ENCODE measurements at places on chromosomes 5 and 9. TPM values are rescaled to one million over a fixed set of nuclear protein-coding genes. Genes with fewer than 3 reads are reported as not detected.
A peak's percentile ranks its signal among the peaks of the same experiment; 100 is the strongest.

- H3K4me1 ChIP-seq, result peaks cover 8% of the 10 kb centered on the region
- no peak overlapping the region for H3K27ac ChIP-seq
- H3K4me3 ChIP-seq, result no peak overlapping the region
Observed at GRCh38 chr5:34627794-34628193, 28.3 kb upstream of the RAI14 start.

DNA sequence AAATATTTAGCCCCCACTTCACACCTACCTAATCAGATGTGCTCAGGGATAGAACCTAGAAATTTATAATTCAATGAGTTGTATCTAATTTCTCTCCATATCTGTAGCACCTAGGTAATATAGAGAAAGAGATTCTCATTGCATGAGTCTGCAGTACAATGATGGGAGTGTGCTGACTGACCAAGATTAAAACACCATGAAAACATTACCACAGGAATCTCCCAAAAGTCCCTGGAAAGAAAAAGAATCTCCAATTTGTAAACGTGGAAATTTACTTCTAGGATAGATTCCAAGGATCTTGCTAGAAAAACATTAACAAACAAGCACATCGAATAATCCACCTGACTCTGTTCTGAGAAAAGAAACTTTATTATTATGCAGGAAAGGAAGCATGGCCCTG, 45.0 kb upstream of the DMRTA1 start:
- H3K4me3 ChIP-seq, result no peak overlapping the region
- H3K27ac ChIP-seq, result no peak overlapping the region
- no peaks in the 10 kb centered on the region for H3K36me3 ChIP-seq
- no peak for DNase-seq
- no peaks in the 10 kb centered on the region for H3K27me3 ChIP-seq

DNA sequence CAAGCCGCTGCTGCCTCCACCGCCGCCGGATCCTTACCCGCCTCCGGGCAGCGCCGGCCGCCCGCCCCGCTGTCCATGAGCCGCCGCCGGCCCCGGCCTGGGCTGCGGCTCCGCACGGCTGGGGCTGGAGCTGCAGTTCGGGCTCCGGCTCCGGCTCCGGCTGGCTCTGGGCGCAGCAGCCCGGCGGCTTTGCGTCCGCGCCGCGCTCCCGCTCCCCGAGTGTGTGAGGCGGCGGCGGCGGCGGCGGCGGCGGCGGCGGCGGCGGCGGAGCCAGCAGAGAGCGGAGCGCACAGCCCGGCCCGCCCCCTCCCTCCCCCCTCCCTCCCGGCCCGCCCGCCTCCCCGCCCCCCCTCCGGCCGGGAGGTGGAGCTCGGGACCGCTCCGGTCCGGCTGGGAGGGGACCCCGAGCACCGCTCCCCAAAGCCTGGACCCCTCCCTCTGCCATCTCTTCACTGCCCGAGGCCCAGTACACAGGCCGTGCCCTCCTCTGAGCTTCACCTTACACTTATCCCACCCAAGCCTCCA, at the start of gene PCDH1:
TSS of gene PCDH1 (minus strand) at position 225 of the 525 bp plus-strand sequence. CDS start at position 77, 148 bp downstream.
- H3K4me3 ChIP-seq, result peak within 1 kb of the TSS; percentile 45
- H3K4me1 ChIP-seq, result peaks cover 4% of the 10 kb centered on the region
- DNase-seq, result peak; percentile 32
- H3K36me3 ChIP-seq, result no peaks in the 10 kb centered on the region

GRCh38 chr5:79395296-79395695, 118.6 kb downstream of the HOMER1 start:
- DNase-seq, result no peak
- no peaks in the 10 kb centered on the region for H3K27me3 ChIP-seq
- H3K36me3 ChIP-seq, result peaks cover 12% of the 10 kb centered on the region
- 0 out of 2 replicates have a peak, but pooled peaks cover 3% of the 10 kb centered on the region for H3K4me1 ChIP-seq

- no peak overlapping the region for H3K27ac ChIP-seq
- no peaks in the 10 kb centered on the region for H3K4me1 ChIP-seq
- no peak for DNase-seq
- H3K36me3 ChIP-seq, result no peaks in the 10 kb centered on the region
- no peaks in the 10 kb centered on the region for H3K27me3 ChIP-seq
- H3K4me3 ChIP-seq, result no peak overlapping the region
Observed at GRCh38 chr5:56402266-56403220, 169.4 kb upstream of the ANKRD55 start.

- no peak for DNase-seq
- H3K4me1 ChIP-seq, result peaks cover 4% of the 10 kb centered on the region
- H3K27me3 ChIP-seq, result no peaks in the 10 kb centered on the region
- H3K36me3 ChIP-seq, result no peaks in the 10 kb centered on the region
- H3K4me3 ChIP-seq, result no peak overlapping the region
Observed at GRCh38 chr9:79395755-79396154, 176.0 kb upstream of the TLE4 start.

- H3K27ac ChIP-seq, result no peak overlapping the region
- H3K27me3 ChIP-seq, result no peaks in the 10 kb centered on the region
- no peak overlapping the region for H3K4me3 ChIP-seq
- peaks cover 64% of the 10 kb centered on the region for H3K36me3 ChIP-seq
Observed at GRCh38 chr5:178149199-178149932, 4.3 kb downstream of the NHP2 start.

The WDR38 gene
- not detected for total RNA-seq

GRCh38 chr5:137665678-137666460, 70.0 kb downstream of the KLHL3 start:
- no peaks in the 10 kb centered on the region for H3K36me3 ChIP-seq
- H3K27ac ChIP-seq, result no peak overlapping the region
- no peaks in the 10 kb centered on the region for H3K4me1 ChIP-seq
- DNase-seq, result no peak
- H3K27me3 ChIP-seq, result peaks cover 8% of the 10 kb centered on the region
- H3K4me3 ChIP-seq, result no peak overlapping the region

GRCh38 chr5:34051374-34051980, 8.5 kb upstream of the C1QTNF3 start:
- H3K4me1 ChIP-seq, result peaks cover 30% of the 10 kb centered on the region
- no peak overlapping the region for H3K27ac ChIP-seq
- H3K4me3 ChIP-seq, result no peak overlapping the region

The GLRA1 gene
- total RNA-seq, result not detected

DNA sequence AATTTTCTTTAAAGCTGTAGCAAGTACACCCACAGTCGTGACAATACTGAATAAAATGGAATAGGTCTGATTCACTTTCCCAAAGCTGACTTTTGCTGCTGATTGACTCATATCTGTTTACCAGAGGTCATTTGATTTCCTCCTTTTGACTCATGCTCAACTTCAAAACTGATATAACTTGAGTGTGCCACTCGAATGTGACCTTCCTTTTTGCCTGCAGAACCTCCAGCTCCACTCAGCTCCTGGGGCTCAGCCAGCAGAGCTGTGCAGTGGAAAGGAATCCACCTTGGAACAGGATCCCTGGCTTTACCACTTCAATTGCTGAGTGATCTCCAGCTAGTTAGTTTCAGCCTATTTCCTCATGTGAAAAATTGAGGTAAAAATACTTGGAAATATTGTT, 84.1 kb downstream of the FEM1C start:
- peaks cover 18% of the 10 kb centered on the region for H3K4me1 ChIP-seq
- H3K27me3 ChIP-seq, result no peaks in the 10 kb centered on the region
- no peak overlapping the region for H3K27ac ChIP-seq
- DNase-seq, result no peak
- H3K36me3 ChIP-seq, result no peaks in the 10 kb centered on the region

- H3K36me3 ChIP-seq, result no peaks in the 10 kb centered on the region
- peak overlapping the region; percentile 24 for H3K27ac ChIP-seq
- DNase-seq, result no peak
Observed at GRCh38 chr5:150600616-150601490, 39.6 kb upstream of the SYNPO start.

- peaks cover 39% of the 10 kb centered on the region for H3K4me1 ChIP-seq
- H3K4me3 ChIP-seq, result peak overlapping the region; percentile 92
- H3K27ac ChIP-seq, result peak overlapping the region; percentile 79
- 0 out of 2 replicates have a peak, but pooled peaks cover 2% of the 10 kb centered on the region for H3K36me3 ChIP-seq
Observed at GRCh38 chr5:139650689-139651042, 2.5 kb downstream of the CXXC5 start.

The TBC1D9B gene
- total RNA-seq, result 33.6 TPM

- H3K27ac ChIP-seq, result no peak overlapping the region
- H3K4me3 ChIP-seq, result no peak overlapping the region
- H3K36me3 ChIP-seq, result no peaks in the 10 kb centered on the region
- H3K4me1 ChIP-seq, result peaks cover 15% of the 10 kb centered on the region
- H3K27me3 ChIP-seq, result no peaks in the 10 kb centered on the region
Observed at GRCh38 chr5:87151547-87151946, 116.1 kb upstream of the RASA1 start.

The RNF14 gene
- total RNA-seq, result 50.5 TPM

GRCh38 chr5:52771343-52772039, 16.2 kb upstream of the ITGA1 start:
- no peak overlapping the region for H3K4me3 ChIP-seq
- no peaks in the 10 kb centered on the region for H3K4me1 ChIP-seq

The SCGB3A2 gene
- total RNA-seq, result not detected

DNA sequence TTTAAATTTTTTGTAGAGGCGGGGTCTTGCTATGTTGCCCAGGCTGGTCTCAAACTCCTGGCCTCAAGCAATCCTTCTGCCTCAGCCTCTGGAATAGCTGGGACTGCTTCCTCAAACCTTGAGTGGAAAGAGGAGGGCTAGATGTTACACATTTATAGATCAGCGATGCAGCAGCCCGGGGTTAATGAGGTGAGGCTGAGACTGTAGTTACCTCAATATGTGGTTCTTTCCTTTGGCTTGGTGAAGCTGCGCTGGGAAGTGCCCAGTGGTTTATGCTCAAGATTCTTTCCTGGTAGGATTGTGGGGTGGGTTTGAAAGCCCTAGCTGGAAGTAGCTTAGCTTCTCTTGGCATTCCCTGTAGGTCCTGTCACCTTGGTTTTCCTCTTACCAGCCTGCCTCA, 22.5 kb downstream of the ZNF618 start:
- H3K4me1 ChIP-seq, result no peaks in the 10 kb centered on the region
- H3K27ac ChIP-seq, result no peak overlapping the region
- H3K36me3 ChIP-seq, result no peaks in the 10 kb centered on the region
- no peaks in the 10 kb centered on the region for H3K27me3 ChIP-seq

- no peak overlapping the region for H3K4me3 ChIP-seq
- no peaks in the 10 kb centered on the region for H3K36me3 ChIP-seq
- no peak overlapping the region for H3K27ac ChIP-seq
Observed at GRCh38 chr5:89228355-89228754, 345.4 kb upstream of the MEF2C start.

DNA sequence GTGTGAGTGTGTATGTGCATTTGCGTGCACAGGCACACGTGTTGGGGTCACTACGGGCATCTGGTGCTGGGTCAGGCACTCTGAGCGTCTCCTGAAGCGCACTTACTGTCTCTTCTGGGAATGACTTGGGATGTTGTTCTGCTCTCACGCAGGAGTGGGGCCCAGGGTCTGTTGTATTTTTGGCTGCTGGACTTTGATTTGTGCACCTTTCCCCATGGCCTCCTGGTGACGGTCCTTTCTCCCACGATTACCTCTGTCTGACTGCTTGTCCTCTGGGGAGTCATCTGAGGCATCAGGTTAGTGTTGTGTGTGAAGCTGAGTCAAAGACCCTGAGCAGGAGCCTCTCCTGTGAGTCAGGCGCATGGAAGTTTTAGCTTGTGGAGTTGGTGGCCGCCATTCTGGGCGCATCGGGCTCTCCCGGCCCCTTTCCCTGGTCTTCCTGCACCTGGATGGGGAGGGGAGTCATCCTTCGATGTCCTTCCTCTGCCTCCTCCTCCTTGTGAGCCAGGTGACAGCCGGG, 62.1 kb downstream of the RXRA start:
- DNase-seq, result no peak
- H3K4me1 ChIP-seq, result 0 out of 2 replicates have a peak, but pooled peaks cover 3% of the 10 kb centered on the region
- H3K27ac ChIP-seq, result no peak overlapping the region
- H3K36me3 ChIP-seq, result no peaks in the 10 kb centered on the region
- no peaks in the 10 kb centered on the region for H3K27me3 ChIP-seq

The TPM2 gene
- 427 TPM for total RNA-seq

- peak overlapping the region; percentile 75 for H3K4me3 ChIP-seq
- H3K4me1 ChIP-seq, result peaks cover 15% of the 10 kb centered on the region
- no peaks in the 10 kb centered on the region for H3K27me3 ChIP-seq
- H3K27ac ChIP-seq, result peak overlapping the region; percentile 54
- H3K36me3 ChIP-seq, result no peaks in the 10 kb centered on the region
Observed at GRCh38 chr5:172835290-172835993, 1.4 kb downstream of the ERGIC1 start.

The MAMDC2 gene
- 9.0 TPM for total RNA-seq

DNA sequence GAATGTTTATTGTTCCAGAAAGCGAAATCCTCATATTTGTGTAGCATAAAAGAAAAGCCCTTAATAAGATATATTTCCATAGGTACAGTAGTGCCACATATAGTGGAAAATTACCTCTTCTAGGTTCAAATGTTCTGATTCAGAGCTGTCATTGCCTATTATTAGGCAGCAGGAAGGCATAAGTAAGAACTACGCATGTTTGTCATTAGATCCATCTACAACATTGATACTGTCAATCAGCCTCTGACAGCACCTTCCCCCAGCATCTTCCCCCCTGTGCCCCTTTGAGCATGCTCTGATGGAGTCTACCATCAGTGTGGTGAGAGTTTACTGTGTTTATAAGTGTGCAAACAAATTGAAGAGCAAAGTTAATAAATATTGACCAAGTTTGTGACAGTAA, 816.1 kb downstream of the TLE4 start:
- H3K27ac ChIP-seq, result no peak overlapping the region
- H3K4me3 ChIP-seq, result no peak overlapping the region
- DNase-seq, result no peak
- H3K36me3 ChIP-seq, result no peaks in the 10 kb centered on the region

The NUTM2F gene
- not detected for total RNA-seq

DNA sequence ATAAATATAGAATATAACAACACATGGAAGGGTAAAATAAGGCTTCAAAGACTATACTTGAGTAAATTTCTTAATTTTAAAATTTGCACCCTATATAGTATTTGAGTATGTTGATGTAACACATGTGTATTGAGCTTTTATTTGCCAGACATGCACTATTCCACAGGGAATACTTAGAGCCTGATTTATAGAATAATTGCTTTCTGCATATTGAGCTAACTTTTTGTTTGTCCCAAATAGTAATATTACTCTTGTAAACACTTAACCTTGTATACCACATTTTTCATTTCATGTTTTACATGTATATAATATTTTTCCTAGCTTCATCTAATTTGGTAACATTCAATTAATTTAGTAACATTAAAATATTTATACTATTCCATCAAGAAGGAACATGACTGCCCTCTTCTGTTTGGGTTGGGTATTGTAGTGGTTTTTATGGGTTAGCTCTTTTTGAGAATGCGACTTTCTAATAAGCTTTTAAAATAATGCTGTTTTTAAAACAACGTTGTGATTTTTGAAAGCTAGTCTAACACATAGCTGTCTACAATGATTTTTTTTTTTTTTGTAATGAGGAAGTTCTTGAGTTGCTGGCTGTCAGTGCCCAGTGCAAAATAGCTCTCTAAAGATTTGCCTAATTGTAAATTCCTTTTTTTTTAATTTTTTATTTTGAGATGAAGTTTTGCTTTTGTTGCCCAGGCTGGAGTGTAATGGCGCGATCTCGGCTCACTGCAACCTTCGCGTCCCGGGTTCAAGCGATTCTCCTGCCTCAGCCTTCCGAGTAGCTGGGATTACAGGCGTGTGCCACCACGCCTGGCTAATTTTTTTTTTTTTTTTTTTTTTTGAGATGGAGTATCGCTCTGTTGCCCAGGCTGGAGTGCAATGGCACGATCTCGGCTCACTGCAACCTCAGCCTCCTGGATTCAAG, 4.8 kb downstream of the SUB1 start:
- H3K27me3 ChIP-seq, result no peaks in the 10 kb centered on the region
- DNase-seq, result peak; percentile 79
- H3K4me3 ChIP-seq, result no peak overlapping the region
- peaks cover 67% of the 10 kb centered on the region for H3K36me3 ChIP-seq
- no peak overlapping the region for H3K27ac ChIP-seq

The GABBR2 gene
- not detected for total RNA-seq

- H3K36me3 ChIP-seq, result peaks cover 42% of the 10 kb centered on the region
- H3K27me3 ChIP-seq, result no peaks in the 10 kb centered on the region
- H3K4me1 ChIP-seq, result peaks cover 8% of the 10 kb centered on the region
- H3K4me3 ChIP-seq, result no peak overlapping the region
Observed at GRCh38 chr5:178126556-178126955, 4.3 kb upstream of the RMND5B start.
